ENCODE measurements at places on chromosomes 1 and 21.

DNA sequence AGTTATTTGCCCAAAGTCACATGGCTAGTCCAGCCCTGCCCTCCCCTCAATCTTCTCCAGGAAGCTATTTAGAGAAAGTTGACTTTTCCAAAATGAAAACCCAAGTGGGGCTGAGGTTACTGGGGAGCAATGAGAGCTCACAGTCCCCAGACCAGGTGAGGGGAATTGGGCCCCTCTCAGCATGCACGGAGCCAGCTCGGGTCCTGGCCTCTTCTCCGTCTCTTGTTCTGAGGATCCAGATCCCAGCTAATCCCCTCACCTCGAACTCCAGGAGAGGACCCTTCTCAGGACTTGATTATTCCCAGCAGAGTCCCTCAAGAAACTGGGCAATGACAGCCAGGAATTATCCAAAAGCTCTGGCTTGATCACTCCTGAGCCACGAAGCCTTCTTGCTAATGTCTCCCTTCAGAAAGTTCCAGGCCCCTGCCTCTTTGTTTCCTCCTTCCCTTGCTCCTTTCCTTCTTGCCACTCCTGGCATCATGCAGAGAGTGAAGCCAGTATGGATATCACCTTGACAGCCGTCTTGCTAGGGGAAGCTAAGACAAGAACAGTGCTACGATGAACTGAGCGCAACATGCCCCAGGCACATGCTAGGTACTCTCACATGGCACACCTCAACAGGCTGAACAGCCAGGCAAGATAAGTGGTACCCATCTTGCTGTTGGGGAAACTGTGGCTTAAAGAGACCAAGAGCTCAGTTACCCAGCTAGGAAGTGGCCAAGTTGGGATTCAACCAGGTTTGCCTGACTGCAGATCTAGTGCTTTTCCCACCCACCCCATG, 51.9 kb downstream of the KLHDC7A start:
- DNase-seq = no peak

DNA sequence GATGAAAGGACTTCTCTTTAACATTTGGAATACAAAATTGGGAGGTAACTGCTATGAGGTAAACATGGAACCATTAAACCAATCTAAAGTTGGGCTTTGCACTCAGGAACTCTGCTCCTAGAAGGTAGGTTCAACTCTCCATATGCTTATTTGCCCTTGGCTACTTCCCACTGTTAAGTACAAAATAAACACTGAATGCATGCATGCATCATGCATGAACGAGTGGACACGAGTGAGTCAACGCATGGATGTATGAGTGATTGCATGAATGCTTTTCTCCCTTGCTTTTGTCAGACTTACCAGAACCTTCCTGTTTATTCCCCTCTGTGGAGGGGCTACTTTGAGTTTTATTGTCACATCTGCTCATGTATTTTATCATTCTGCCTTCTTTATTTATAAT, 42.4 kb upstream of the RUNX1 start:
- no peak for DNase-seq

- peak; percentile 20 for DNase-seq
These were observed 110.5 kb downstream of the NGF start for GRCh38 chr1:115227346-115228082.

DNA sequence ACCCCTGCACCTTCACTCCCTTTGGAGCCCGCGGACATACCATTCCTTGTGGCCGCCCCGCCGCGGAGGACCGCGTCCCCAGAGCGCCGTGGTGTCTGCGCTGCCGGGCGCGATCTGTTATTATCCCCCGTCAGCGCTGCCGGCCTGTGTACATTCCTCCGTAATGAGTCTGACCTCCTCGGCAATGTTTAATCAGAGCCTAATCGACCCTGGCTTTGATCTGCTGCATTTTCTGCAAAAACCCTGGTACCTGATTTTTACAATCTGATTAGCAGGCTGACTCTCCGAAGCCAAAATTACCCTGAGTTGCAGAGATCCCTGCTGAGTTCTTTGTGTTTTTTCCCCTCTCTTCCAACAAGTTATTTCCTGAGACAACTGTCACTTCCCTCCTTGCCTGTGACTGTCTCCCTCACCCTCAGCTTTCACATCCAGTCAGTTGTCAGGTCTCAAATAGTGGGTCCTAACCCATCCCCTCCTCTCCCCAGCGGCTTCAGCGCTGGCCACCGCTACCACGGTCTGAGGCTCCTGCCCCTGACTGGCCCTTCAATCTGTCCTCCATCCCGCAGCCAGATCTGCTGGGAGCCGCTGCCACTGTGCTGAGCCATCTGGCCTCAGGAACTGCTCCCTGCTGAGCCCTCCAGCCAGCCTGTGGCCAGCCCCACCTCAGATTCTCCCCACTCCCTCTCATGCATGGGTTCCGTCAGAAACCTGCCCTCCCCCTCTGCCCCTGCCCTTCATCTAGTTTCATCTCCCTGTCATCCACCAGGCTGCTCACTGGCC, 53.5 kb downstream of the GLIS1 start:
- peak; percentile 28 for DNase-seq

DNA sequence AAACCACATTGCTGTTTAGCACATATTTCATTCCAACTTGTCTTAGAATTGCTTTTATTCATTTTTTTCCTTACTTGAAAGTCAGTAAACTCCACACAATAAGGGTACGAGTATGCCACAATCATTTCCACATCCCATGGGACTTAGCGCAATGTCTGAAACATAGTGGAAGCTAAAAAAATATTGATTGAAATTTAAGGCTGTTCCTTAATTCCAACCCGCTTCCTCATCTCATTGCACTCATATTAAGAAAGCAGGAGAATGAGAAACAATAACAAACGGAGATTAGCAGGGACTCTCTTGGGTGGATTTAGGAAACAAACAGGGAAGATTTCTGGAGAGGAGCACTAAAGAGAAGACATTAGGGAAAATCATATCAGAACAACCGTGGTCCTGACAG, 39.3 kb upstream of the RGS4 start:
- DNase-seq = no peak

GRCh38 chr1:200954434-200954833, 59.7 kb downstream of the INAVA start:
- DNase-seq = no peak

DNA sequence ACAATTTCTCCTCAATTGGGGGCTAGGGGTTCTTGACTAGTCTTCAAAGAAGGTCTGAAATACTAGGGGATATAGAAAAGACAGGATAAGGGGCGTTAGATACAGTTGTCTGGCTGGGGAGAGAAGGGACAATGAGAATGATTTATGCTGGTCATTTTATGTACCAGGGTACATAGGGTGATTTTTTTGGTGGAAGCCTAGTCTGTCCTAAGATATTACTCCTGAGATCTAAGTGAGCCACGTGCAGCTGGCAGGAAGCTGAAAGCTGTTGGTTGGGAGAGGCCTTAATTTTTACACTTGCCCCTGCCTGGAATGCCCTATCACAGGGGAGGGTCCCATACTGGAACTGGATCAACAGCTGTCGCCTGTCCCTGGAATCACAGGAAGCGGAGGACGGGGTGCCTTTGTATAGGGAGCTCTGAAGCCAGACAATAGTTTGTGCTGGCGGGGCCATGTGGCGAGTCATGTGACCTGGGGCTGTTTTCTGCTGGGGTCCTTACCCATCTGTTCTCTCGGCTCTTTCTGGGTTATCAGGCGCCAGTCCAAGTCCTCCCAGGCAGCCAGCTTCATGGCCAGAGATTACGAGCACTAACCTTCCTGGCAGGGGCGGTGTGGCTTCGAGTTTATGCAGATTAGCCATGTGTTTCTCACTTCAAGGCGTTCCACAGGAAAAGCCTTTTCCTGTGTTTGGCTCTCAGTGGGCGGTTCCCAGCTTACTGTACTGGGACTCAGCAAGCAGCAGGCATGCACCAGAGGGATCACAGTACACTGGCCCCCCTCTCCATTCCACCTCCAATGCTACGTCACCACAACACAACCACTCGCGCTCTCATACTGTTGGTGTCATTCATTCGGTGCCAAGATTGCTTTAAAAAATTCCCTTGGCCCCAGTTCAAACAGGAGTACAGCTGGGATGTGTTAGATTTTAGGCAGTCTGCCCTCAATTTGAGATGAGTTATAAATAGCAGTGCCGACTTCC, 27.5 kb downstream of the ARID1A start:
- peak; percentile 99 for DNase-seq

GRCh38 chr1:210625715-210626114, 297.0 kb downstream of the HHAT start:
- DNase-seq = no peak

DNA sequence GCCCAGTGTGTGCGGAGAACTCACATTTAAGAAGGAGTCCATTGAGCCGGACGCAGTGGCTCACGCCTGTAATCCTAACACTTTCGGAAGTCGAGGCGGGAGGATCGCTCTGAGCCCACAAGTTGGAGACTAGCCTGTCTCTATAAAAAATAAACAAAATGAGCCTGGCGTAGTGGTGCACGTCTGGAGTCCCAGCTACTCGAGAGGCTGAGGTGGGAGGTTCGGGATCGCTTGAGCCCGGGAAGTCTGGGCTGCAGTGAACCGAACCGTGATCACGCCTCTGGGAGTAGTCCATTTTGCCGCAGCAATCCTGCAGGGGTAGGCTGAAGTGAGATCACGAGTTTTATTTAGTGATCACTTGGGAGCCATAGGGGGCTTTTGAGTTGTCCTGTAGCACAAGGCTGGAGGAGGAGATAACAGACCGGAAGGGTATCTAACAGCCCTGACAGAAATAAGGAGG, 497 bp upstream of the FUCA1 start:
- DNase-seq = no peak

GRCh38 chr1:52814465-52814864, 28.1 kb upstream of the ZYG11A start:
- DNase-seq = peak; percentile 13

- peak; percentile 9 for DNase-seq
These were observed 7.0 kb downstream of the MRPL9 start for GRCh38 chr1:151756291-151756690.

- no peak for DNase-seq
These were observed 10.9 kb upstream of the MPZL1 start for GRCh38 chr1:167710836-167711235.

GRCh38 chr1:108142773-108143394, 57.3 kb downstream of the SLC25A24 start:
- DNase-seq = no peak

DNA sequence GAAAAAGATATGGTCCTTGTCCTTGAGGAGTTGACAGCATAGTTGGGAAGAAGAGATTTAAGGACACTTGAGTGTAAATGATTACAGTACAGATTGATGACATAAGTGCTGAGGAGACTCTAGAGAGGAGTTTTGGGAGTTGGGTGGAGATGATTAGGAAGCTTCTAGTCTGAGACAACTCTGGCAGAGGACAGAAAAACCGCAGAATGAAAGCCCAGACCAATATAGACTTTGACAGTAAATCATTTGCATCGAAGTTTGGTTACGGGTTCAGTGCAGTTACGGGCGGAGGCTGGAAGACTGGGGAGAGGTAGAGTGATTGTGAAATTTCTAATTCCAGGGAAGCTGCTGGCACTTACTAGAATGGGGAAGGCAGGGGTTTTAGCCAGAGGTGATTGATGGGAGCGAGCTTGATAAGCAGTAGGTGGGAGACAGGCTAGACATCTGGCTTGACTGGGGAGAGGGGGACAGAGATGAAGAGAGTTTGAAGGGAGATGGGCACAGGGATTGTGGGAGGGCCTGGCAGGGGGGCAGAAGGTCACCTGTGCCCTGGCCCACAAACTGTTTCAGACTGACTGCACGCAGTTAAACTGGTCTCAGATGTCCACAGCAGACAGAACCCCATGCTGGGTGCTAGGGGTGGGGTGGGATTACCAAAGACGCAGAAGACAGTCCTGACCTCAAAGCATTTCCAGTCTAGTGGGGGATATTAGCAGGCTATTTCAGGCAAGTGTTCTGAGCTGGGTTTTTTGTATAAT, 20.1 kb downstream of the SH2D2A start:
- peak; percentile 67 for DNase-seq

- DNase-seq = no peak
These were observed 63.1 kb downstream of the PLPPR4 start for GRCh38 chr1:99327357-99327756.

DNA sequence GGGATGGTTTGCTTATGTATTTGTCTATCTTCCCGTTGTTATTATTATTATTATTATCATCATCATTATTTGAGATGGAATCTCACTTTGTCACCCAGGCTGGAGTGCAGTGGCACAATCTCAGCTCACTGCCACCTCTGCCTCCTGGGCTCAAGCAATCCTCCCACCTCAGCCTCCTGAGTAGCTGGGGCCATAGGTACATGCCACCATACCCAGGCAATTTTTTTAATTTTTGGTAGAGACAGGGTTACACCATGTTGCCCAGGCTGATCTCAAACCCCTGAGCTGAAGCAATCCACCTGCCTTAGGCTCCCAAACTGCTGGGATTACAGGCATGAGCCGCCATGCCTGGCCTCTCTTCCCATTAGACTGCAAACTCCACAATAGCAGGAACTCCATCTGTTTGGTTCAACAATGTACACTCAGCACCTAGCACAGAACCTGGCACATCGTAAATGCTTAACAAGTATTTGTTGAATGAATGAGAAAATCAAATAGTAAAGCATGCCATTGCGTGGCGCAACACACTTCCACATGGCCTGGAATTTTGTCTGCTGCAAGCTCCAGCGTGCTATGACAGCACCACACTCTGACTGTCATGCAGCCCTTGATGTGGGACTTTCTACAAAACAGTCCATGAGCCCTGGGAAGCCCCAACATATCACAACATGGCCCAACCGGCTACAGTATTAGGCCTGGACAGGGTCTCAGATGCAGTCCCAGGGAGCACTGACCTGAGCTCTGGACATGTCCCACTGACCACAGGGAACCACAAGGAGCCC, 3.8 kb upstream of the TINAGL1 start:
- peak; percentile 68 for DNase-seq

DNA sequence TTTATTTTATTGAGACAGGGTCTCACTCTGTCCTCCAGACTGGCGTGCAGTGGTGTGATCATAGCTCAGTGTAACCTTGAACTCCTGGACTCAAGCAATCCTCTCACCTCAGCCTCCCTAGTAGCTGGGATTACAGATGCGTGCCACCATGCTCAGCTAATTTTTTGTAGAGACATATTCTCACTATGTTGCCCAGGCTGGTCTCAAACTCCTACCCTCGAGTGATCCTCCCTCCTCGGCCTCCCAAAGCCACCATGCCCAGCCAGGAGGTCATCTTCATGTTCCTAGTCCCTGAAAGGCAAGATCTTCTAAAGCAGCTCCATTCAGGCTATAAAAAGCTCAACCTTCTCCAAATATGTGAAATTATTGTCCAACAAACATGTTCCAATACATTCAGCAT, 53.9 kb downstream of the TOR1AIP2 start:
- no peak for DNase-seq

GRCh38 chr21:18369115-18369514, 34.5 kb downstream of the TMPRSS15 start:
- DNase-seq = no peak

DNA sequence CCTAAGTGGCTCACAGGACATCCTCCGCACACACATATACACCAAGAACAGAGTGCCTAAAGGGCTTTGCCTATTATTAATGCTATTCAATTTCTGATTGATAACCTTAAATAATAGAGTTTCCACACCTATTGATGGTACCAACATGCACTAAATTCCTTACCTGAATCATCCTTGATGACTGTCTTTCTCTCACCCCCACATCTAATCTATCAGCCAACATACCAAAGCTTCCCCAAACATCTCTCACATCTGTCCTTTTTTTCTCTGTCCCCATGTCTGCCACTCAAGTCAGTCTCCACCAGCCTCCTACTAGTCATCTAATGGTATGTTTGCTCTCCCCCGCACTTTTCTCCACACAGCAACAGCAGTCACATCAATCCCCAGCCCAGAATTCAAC, 174.4 kb downstream of the DSCAM start:
- DNase-seq = no peak
